Nasal cavity respiratory epithelium epithelial cell of viscerocranial mucosa (primary cell): ENCODE measurements at places on chromosomes 11 and 22. TPM values are rescaled to one million over a fixed set of nuclear protein-coding genes. Genes with fewer than 3 reads are reported as not detected.

ANO1 gene
- total RNA-seq = 9.6 and 38.4 TPM in 2 replicates

LRRC4C gene
- total RNA-seq = not detected in 2 replicates

KCNK4 gene
- total RNA-seq = not detected in 2 replicates

TENM4 gene
- 11.6 and 149 TPM in 2 replicates for total RNA-seq

EFEMP2 gene
- total RNA-seq = 2.4 and 10.7 TPM in 2 replicates

PKP3 gene
- 208 and 214 TPM in 2 replicates for total RNA-seq

PRR5 gene
- total RNA-seq = 7.2 and 22.1 TPM in 2 replicates

GAL3ST3 gene
- total RNA-seq = not detected in 2 replicates

AQP11 gene
- total RNA-seq = 0.34 and 0.43 TPM in 2 replicates

GTSE1 gene
- under 0.01 TPM in 2 replicates for total RNA-seq

ZP1 gene
- total RNA-seq = not detected in 2 replicates

GGT1 gene
- total RNA-seq = 7.3 and 7.9 TPM in 2 replicates

TRIM51G gene
- not detected in 2 replicates for total RNA-seq

KCNQ1 gene
- total RNA-seq = under 0.01 and 6.9 TPM in 2 replicates

YDJC gene
- total RNA-seq = 25.8 and 45.1 TPM in 2 replicates

TEX54 gene
- not detected in 2 replicates for total RNA-seq

GPHA2 gene
- not detected in 2 replicates for total RNA-seq

OR8H3 gene
- not detected in 2 replicates for total RNA-seq

ISX gene
- not detected in 2 replicates for total RNA-seq

NPTXR gene
- under 0.01 and 5.7 TPM in 2 replicates for total RNA-seq

INS gene
- total RNA-seq = not detected in 2 replicates

MUC6 gene
- not detected in 2 replicates for total RNA-seq

LRRC56 gene
- 0.34 and 1.4 TPM in 2 replicates for total RNA-seq

ARHGEF17 gene
- 3.8 and 13.0 TPM in 2 replicates for total RNA-seq

MFNG gene
- 2.1 and 2.7 TPM in 2 replicates for total RNA-seq

BANF1 gene
- total RNA-seq = 13.2 and 17.8 TPM in 2 replicates

C11orf21 gene
- total RNA-seq = not detected in 2 replicates

LIPT2 gene
- total RNA-seq = 1.7 and 1.9 TPM in 2 replicates
